GM23338 (cell line): ENCODE measurements at places on chromosomes 11 and 22.
A peak's percentile ranks its signal among the peaks of the same experiment; 100 is the strongest.

DNA sequence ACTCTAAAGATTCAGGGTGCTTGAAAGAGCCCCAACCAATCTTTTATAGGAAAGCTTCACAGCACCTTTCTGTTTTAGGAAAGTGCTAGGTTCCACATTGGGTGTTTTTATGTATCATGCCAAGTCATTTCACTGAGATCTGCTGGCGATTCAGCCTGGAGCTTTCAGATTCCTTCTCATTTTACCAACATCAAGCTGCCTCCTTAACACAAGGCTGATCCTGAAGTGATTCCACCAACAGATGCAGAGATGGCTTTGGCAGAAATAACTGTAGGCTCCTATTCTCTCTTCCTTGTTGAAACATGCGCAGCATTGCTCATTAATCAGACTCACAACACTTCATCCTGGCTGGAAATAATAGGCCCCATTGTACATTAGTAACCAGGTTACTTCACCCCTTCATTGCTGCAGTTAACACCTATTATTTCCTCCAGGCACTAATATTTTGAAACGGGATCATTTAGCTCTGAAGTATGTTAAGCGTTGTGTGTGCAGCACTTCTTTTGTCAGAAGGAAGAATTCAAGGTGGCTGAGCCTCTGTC is 89.0 kb downstream of the OPCML start:
- DNase-seq: no peak

DNA sequence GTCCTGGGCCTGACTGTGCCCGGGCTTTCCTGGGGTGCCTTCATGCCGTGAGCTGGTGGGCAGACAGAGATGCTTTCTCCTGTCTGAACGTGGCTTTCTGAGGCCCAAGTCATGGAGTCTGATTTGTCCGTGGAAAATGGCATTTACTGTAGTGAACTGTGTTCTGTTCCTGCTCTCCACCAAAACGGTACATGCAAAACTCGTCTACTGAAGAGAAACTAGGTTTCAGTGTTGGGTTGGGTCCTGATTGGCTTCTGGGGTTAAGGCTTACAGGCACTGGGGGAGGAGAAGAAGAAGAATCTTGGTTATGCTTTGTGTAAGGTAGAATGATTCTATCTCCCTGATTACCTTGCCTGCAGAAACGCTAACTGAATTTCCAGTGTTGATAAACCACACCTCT is 541.7 kb downstream of the NTM start:
- no peak for DNase-seq

DNA sequence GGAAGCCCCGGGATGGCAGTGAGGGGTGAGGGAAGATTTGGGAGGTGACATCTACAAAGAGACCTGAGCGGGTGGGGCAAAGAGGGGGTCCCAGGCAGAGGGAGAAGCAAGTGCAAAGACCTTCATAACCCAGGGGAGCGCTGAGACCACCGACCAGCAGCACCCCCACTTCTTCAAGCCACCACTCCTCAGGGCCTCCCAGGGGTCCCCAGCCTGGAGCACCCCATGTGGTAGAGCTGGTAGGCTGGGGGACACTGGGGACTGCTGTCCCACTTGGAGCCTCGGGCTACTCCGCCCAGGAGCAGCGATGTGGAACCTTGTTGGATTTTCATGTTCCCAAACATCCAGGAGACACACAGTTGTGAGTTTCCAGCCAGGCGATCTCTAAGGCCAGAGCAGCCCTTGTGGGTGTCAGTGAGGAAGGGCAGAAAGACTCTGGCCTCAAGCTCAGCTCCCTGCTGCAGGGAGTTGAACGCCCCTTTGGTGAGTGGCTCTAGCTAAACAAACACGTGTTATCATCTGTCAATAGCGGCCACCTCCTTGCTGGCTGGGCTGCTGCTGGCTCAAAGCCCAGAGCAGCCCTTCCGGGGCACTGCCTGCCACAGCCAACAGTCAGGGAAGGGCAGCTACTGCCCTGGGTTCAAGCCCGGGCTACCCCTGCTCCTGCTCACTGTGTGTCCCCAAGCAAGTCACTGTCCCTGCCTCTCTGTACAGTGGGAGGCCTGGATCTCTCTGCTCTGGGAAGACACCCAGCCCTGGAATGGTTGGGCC is 25.7 kb upstream of the CHKA start:
- DNase-seq: no peak

DNA sequence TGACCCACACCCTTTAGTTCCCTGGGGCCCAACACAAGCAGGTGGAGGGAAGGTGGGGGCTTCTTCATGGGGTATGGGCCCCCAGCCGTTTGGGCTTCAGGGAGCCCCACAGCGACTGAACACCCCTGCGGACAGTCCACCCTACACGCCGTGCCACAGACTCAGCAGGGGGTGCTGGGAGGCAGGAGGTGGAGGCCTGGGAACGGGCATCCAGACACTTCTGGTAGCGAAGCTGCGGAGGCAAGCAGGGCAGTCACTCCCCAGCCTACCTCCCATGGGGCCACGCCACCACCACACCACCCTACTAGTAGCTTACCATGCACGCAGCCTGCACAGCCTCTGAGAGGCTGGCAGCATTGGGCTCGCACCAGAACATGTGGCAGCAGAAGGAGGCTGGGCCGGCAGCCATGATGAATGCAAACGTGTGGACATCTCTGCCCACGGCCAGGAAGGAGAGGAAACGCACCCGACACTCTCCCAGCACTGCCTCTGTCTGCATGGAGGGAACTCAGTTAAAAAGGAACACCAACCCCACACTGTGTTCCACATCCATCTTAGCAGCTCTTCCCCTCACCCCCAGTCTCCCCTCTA is 5.3 kb downstream of the SMPD1 start:
- no peak for DNase-seq

GRCh38 chr11:104094576-104094975 is 58.1 kb downstream of the DDI1 start:
- no peak for DNase-seq

DNA sequence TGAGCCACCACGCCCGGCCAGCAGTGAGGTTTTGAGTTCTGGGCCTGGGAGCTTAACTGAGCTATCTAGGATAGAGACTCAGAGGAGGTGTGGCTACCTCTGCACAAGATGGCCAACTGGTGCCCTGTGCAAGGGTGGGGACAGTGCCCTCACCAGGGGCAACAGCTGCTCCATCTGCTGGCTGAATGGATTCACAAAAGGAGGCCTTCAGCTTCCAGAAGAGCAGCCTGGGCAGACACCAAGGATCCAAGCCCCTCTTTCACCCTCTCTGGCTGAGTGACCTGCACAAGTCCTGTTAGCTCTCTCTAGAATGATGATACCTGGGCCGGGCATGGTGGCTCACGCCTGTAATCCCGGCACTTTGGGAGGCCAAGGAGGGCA is 33.5 kb upstream of the BAIAP2L2 start:
- DNase-seq: peak; percentile 38

GRCh38 chr11:864898-865297 is 22.2 kb downstream of the TSPAN4 start:
- no peak for DNase-seq

DNA sequence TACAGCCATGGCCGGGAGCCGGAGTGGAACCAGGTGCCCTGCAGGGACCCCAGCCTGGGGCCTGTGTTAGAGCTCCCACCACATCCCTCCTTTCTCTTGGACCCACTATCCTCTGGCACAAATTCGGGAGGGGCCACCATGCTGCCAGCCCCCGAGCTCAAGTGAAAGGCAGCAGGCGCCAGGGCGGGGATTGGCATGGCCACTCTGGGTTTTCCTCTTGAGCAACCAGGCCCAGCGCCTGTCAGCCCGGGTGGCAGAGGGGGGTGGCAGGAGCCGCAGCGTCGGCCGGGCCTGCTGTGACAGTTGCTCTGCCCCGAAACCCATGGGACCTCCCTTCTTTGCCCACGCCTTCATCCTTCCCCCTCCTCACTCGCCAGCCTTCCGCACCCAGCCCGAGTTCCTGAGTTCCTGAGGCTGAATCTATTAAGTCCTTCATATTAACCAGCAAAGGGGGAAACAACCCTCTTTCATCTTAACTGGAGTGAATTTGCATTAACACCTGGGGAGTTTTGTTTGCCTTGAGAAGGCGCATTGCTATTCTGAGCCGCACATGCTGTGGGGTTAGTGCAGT is 16.8 kb upstream of the CABP7 start:
- peak; percentile 58 for DNase-seq

- no peak for DNase-seq
Measured at GRCh38 chr11:2402890-2403645, 2.5 kb downstream of the TSSC4 start.

GRCh38 chr11:46642627-46643335 is 25.4 kb downstream of the ATG13 start:
- no peak for DNase-seq
